ENCODE measurements at places on chromosomes 7 and 10.

- no peak for DNase-seq
Observed at GRCh38 chr7:158818325-158819213, 10.7 kb downstream of the ESYT2 start.

DNA sequence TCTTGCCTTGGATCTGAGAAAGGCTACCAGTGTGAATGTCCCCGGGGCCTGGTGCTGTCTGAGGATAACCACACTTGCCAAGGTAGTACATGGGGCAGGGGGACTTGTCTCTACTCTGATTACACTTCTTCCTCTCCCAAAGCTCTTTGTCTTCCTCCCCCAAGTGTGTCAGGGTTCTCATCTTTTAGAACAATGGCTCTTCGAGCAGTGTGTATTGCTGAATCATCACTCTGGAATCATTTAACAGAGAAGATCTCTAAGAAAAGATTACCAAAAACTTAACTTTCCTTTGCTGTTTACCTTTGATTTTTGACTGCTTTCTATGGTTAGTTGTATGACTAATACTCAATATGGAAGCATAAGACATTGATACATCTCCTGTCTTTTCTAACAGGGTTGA lies 18.2 kb downstream of the OIT3 start:
- DNase-seq = no peak

DNA sequence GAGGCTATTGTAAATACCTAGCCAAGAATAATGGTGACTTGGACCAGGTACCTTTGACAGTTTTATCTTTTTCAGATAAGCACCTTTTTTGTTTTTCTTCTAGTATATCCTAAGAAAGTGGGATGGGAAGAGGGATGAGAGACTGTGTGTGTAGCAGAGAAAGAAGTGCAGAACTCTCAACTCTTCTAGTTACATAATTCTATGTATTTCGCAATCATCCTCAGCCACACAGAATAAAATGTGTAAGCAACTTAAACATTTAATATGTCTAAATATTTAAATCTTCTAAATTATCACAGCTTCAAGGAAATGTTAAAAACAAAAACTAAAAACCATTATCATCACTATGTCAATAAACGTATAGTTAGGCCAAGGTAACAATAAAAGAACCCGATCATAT lies 42.6 kb upstream of the GSAP start:
- no peak for DNase-seq

DNA sequence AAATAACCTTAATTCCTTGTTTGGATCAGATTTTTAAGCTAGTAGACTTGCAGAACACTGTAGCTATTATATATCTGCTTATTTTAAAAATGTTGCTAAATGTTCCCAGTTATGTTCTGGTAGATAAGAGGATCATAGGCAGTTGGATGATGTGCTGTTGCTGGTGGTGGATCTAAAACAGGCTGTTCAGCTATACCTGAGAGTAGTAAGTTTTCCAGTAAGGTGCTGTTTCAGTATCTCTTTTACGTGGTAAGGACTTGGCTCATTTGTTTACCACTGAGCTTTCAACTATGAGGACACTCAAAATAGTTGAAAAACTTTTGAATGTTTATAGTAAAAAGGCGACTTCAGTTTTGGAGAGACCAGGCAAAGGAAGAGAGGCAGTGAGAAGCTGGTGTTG lies 180.9 kb downstream of the CDK14 start:
- DNase-seq = peak; percentile 47

- DNase-seq = no peak
Observed at GRCh38 chr10:51638211-51638610, 61.2 kb downstream of the CSTF2T start.

DNA sequence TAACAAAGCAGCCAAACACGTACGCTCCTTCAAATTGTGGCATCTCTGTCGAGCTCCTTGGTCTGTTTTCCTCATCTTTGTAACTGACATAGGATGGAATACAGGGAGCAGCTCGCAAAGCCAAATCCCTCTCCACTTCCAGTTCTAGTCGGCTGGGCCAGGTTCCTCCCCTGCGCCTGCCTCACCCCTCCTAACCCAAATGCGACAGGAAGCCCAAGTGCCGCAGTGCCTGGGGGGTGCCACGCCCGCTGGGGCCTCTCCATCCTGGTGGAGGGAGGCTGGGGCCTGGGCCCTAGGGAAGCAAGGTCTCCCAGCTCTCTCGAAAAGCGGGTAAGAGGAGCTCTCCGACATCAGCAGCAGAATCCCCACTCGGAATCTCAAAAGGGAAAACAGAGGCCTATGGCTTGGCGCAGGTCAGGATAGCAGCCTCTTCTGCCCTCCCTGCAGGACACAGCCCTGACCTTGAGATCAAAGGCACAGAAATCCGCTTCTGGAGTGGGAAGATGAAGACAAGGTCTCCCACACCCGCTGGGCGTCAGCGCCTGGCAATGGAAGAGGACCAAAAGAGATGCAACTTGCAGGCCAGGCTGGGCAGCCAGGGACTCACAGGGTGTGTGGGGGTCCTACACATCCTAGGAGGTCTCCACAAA lies 165.8 kb downstream of the NRF1 start:
- DNase-seq = no peak

GRCh38 chr10:87794285-87794684 lies 23.7 kb downstream of the ATAD1 start:
- no peak for DNase-seq

- DNase-seq = no peak
Observed at GRCh38 chr10:101227429-101228152, 1.7 kb downstream of the LBX1 start.

- no peak for DNase-seq
Observed at GRCh38 chr7:156545979-156546378, 94.6 kb upstream of the RNF32 start.

DNA sequence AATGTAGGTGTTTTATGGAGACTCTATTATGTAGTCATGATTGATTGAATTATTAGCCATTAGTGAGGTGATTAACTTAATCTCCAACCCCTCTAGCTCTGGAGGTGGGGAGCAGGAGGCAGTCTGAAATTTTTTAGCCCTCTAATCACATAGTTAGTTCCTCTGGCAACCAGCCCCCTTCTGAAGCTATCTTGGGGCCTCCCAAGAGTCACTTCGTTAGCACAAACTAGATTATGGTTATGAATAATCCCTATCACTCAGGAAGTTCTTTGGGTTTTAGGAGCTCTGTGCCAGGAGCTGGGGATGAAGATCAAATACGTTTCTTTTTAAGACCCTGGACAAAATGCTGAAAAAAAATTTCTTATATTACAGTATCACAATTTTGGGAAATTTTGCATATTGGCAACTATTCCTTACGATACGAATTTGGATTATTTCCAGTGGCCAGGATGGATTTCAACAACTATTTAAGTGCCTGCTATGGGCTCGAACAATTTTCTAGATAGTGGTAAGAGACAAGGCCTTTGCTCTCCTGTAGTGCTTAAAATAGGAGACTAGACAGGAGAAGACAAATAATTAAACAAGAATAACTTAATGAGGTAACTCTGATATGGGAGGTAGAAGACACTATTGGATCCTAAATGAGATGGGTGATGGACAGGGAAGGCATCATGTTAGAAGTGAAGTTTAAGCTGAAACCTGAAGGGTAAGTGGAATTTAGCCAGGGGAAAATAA lies 52.9 kb downstream of the BTAF1 start:
- no peak for DNase-seq

Data from Karpas-422 (cell line).